ENCODE measurements at places on chromosomes 11 and 22.

GRCh38 chr22:24099666-24100065, 81.6 kb upstream of the SUSD2 start:
- DNase-seq = no peak

DNA sequence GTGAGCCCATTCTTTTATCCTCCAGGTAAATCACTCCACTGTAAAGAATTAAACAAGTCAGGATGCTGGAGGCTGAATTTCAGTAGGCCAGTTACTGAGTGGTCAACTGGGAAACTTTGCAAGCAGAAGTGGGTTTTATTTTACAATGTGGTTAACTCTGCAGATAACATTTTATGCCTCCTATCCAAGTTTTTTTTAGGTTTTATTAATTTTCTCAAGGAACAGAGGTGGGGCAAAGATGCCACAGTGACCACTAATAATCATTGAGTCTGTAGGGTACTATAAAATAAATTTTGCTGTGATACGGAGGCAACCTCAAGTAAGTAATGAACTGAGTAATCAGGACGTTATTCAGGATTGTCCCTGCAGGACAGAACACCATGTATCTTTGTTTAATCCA, 599.9 kb downstream of the METTL15 start:
- DNase-seq = no peak

- no peak for DNase-seq
Observed at GRCh38 chr11:134995741-134996140, 583.7 kb upstream of the B3GAT1 start.

GRCh38 chr11:78221396-78222315, 32.9 kb downstream of the USP35 start:
- no peak for DNase-seq

DNA sequence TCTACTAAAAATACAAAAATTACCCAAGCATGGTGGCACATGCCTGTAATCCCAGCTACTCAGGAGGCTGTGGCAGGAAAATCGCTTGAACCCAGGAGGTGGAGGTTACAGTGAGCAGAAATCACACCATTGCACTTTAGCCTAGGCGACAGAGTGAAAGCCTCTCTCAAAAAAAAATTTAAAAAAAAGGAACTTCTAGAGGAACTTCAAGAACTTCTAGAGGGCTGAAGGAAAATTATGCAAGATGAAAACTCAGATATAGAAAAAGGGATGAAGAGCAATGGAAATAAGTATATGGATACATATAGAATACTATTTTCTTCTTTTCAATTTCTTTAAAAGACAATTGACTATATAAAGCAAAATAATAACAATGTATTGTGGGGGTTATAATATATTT, 51.2 kb upstream of the PRR5 start:
- no peak for DNase-seq

DNA sequence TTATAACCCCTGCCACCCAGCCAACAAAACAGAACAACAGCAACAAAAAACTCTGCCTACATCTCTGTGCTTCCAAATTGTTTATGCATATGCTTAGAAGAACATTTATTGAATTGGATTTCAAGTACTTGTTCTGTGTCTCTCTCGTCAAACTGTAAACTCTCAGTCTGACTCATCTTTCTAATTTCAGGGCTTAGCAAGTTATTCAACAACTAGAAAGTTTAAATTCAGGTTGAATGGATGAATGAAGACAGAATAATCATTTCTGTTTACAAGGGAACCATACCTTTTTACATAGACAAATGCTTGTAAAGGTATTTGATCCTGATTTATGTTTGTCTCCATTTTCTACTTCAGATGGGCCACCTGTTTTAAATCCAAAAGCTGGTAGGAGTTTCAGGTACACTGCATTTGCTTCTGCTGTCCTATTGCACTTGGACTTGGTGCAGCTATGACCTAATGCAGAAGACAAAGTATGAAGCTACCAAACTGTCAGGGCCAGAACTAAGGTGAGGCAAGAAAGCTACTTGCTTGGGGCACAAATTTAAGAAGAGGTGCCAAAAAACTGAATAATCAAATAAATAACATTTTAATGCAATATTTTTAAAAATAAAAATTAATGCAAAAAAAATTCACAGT, 1.6 kb upstream of the FBXO3 start:
- DNase-seq = no peak

GRCh38 chr22:47996446-47996857, 1234.0 kb downstream of the TBC1D22A start:
- no peak for DNase-seq

DNA sequence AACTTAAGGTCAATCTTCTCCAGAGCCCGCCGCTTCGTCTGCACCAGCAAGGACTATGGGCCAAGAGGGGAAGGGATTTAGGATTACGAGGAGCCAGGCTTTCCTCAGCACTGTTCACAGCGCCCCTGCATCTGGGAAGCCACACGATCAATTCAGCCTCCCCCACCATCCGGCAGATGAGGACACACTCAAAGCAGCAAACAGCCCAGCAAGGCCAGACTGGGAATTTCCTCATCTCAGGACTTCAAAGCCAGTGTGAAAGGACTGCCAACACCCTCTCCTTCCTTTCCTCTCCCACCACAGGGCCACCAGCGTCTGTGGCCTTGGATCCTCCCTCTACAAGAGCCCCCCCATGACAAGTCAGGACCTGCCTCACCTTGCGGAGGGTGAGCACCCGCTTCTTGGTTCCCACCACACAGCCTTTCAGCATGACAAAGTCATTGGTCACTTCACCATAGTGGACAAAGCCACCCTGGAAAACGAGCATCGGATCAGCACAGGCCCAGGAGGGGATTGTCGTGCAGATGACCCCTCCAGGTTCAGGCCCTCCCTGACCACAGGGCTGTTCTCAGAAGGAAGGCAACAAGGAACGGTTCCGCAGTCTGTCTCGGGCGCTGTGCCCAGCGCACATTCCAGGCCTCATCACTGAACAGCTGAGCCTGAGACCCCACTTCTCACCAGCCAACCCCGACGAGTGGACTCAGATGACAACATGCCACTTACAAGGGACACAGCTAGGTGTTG, 6.0 kb downstream of the RPL3 start:
- no peak for DNase-seq

DNA sequence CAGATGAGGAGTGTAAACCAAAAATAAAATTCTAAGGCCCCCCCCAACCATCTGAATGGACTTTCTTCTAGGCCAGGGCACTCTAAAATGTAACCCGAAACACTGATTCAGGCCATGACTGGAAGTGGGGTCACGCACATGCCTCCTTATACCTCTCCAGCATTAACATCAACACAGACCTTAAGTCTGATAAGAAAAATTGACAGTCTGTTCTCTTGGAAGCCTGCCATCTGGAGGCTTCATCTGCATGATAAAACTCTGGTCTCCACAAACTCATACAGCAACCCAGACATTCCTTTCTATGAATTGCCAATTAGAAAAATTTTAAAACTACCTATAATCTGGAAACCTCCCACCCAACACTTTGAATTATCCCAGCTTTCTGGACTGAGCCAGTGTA, 3.9 kb upstream of the SERGEF start:
- DNase-seq = no peak

DNA sequence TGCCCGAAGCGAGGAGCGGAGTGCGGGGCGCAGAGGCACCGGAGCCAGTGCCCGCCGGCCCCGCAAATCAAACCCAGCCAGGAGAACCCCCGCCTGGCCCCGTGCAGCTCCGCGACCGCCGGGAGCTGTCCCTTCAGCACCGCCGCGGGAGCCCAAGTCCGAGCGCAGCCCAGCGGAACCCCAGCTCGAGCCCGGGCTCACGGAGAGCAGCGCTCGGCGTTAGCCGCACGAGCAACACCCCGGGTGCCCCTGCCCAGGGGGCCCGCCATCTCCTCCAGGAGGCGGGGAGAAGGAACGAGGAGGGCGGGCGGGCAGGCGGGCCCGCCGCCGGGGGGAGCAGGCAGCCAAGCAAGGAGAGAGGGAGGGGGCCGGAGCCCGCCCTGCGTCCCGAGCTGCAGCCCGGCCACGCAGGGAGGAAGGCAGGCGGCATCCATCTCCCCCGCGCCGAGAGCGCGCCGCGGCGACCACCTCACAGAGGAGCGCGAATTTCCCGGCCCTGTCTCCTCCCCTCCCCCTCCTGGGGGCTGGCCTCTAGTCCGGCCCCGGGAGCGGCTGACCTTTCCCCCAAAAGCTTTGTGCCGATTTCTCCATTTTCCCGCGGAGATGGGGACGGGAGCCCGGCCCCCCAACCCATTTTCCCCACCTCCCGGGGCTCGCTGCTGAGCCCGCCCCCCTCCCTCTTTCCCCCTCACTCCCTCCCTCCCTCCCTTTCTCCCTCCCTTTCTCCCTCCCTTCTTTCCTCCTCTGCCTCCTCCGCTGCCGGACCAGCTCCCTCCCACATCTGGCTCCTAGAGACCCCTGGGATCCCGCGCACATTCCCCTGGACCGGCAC, 621 bp downstream of the KCNC1 start:
- no peak for DNase-seq

DNA sequence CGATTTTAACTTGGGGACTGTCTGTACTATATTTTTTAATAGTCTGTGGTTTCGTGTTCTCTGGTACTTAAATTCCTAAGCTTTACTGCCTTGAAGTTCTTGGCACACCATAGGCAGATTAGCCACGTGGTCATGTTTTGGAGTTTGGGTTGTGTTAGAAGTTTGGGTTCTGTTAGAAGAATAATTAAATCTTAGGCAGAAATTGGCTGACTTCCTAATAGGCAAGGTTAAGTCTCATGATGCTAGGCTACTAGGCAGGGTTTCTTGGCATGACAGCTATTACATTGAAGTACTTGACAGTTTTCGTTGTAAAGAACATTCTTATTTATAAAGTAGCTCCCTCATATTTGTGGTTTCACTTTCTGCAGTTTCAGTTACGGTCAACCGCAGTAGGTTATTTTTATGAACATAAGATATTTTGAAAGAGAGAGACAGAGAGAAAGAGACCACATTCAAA, 30.0 kb upstream of the MMP7 start:
- DNase-seq = no peak

Data from esophagus squamous epithelium (tissue), 5 donors.